ENCODE measurements at places on chromosomes 16 and 17.

GRCh38 chr17:77498791-77499698 lies 358.3 kb downstream of the SEC14L1 start:
- no peak for DNase-seq

DNA sequence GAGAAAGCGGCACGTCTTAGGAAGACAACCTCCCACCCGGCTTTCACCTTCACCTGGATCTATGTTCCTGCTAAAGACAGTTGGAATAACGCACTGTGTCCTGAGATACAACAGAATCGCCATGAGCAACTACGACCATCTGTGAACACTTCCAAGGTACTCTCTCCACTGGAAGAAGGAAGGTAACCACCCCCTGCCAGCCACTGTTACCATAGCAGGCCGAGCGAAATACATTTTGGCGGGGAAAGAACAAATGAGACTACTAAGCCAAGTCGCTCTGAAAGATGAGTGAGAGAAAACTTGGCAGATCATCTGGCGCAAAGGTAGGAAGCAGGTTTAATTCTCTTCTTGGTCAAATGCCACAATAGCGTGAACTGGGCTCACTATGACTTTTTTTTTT lies 9.8 kb downstream of the CRK start:
- no peak for DNase-seq

DNA sequence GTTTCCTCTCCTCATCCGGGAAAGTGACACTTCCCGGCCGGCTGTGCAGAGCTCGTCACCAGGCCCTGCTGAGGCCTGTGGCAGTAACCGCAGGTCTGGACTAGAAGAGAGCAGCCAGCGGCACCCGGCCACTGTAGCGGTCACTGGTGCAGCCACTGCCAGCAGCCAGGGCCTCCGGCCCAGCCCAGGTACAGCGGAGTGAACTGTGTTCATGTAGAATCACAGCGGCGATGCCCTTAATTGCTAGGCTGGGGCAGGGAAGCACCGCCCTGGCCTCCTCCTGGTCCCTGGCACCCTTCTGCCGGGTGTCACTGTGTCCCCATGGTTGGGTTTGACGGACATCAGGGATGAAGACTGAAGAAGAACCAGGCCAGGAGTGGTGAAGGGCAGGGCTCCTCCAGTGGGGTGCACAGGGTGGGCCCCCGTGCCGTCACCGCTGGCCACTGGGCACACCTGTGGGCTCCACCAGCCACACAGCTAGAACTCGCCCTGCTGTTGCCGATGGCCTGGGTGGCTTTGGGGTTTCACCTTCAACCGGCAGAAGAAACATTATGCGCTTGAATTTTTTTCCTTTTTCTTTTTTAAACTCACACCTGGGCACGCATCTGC lies 165.2 kb upstream of the CHMP6 start:
- DNase-seq = no peak

DNA sequence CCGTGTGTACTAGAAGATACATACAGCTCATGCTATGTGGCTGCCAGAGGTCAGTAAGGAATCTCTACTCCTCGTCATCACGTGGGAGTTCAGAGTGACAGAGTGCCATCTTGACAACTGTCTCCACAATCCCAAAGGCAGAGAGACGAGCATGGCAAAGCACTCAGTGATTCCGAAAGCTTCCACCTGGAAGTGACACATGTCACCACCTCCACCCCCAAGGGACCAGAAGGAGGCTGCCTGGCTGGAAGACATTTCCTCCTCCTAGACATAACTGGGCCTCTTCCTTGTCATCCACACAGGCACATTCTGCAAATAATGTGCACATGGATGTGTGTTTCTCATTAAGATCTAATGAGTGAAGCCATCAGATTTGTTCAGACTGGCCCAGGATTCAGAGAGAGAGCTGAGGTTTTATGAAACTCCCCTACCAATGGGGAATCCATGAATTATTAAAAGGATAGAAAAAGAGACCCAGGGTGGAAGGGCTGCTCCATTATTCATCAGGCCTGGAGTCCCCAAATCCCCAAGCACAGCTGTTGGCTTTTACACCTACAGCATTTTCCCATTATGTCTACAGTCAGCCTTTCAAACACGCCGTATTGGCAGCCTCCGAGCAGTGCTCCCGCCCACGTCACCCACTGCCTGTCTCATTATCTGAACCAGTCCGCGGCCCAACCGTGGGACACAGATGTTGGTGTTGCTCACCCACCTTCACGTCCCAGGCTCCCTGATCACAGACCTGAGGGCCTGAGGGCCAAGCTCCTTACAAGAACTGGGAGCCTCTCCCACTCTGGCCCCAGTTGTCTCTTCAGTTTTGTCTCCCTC lies 3.3 kb upstream of the CACNG5 start:
- no peak for DNase-seq

- DNase-seq = no peak
Observed at GRCh38 chr17:62187681-62188080, 122.6 kb upstream of the MED13 start.

DNA sequence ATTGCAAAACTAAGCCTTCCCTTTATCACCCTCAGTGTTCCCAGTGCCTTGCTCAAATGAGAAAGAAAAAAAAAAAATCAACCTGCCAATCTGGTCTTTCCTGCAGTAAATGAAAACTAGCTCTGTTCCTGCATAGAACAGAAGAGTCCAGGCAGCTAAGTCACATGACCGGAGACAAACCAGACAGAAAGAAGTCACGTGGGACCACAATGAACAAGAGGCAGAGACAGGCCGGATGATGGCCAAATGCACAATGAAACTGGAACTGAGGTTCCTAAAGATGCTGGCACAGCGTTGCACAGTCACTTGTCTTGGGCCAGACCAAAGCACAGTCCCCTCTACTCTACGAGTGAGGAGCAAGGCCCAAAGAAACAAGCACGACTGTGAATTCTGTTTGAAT lies 172.5 kb downstream of the GRIN2A start:
- no peak for DNase-seq

- DNase-seq = no peak
Observed at GRCh38 chr16:23692190-23692837, 13.6 kb downstream of the PLK1 start.

- no peak for DNase-seq
Observed at GRCh38 chr17:27449541-27449940, 6.7 kb upstream of the KSR1 start.

GRCh38 chr16:27424772-27425498 lies 23.0 kb downstream of the IL21R start:
- DNase-seq = no peak

- no peak for DNase-seq
Observed at GRCh38 chr17:6596511-6596910, 40.2 kb upstream of the PITPNM3 start.

- DNase-seq = peak; percentile 67
Observed at GRCh38 chr16:11350921-11351335, 5.7 kb downstream of the RMI2 start.

DNA sequence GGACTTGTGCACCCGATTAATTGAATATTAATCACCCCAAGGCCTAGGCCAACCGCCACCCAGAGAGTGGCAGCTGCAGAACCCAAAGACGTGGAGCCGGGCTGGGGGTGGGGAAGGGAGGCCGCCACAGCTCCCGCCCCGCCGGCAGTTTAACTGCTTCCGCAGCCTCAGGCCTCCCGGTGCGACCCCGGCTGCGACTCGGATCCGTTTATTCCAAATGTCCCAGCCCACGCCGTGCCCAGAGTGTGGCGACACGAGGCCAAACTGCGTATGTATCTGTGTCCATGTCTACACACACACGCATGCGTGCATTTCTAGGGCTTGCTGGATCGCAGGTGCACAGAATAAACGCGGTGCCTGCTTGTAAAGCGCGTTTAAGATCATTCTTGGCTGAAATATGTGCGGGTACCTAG lies 802 bp upstream of the TOB1 start:
- peak; percentile 37 for DNase-seq

DNA sequence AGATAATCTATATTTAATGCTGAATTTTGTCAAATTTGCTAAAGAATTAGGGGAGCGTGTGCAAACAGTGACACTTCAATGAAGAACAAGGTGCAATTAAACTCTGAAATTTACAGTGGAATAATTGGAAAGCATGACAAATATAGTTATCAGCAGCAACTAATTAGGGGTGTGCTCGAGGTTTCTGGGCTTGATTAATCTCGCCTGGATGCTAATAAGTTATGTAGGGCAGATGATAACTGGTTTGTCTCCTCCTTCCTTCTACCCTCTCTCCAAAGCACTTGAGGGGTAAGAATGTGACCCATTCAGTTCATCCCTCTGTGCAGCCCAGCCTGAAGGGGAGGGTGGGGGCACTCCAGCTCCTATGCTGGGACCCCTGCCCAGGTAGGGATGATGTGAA lies 21.9 kb downstream of the MRM1 start:
- DNase-seq = no peak

DNA sequence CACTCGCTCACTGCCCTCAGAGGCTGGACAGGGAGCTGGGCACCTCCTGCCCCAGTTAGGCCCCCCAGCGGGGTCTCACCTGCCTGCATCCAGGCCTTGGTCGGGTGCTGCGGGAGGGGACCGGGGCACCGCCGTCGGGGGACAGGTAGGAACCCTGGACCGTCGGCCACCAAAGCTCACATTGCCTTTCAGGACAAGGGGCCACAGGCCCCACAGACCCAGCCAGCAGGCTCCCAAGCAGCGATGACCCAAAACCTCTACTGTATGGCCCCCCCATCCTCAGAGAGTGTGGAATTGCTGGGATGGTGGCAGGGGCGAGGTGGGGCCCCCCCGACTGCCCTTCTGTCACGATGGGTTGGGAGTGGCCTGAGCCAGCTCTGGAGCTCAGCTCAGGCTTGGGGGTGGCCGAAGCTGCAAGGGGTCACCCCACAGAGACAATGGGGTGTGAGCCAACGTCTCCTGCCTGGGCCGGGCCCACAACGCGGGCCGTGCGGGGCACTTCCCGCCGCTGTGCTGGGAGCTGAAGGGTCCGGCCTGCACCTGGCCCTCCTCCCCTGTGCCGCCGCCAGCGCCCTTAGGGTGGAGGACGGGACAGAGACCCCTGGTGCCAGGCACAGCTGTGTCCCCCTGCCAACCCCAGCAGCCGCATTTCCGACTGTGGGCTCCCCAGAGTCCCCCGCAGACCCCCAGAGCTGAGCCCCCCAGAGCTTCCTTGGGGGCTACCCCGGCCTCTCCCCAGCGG lies 498 bp downstream of the IGFALS start:
- no peak for DNase-seq

GRCh38 chr17:78618264-78619066 lies 41.3 kb upstream of the DNAH17 start:
- DNase-seq = no peak

DNA sequence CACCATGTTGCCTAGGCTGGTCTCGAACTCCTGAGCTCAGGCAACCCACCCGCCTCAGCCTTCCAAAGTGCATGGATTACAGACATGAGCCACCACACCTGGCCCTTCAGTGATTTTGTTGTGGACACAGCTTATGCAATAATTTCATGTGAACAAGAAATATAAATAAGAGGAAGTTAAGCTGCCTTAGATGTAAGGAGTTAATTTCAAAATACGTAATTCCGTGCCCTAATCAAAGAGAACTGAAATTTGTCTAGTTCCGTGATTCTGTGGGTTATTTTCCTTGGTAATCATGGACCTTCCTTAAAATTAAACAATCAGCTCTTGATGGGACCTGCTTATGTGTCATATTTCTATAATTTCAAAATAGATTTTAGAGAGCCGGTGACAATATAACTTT lies 11.9 kb downstream of the TVP23A start:
- DNase-seq = no peak

DNA sequence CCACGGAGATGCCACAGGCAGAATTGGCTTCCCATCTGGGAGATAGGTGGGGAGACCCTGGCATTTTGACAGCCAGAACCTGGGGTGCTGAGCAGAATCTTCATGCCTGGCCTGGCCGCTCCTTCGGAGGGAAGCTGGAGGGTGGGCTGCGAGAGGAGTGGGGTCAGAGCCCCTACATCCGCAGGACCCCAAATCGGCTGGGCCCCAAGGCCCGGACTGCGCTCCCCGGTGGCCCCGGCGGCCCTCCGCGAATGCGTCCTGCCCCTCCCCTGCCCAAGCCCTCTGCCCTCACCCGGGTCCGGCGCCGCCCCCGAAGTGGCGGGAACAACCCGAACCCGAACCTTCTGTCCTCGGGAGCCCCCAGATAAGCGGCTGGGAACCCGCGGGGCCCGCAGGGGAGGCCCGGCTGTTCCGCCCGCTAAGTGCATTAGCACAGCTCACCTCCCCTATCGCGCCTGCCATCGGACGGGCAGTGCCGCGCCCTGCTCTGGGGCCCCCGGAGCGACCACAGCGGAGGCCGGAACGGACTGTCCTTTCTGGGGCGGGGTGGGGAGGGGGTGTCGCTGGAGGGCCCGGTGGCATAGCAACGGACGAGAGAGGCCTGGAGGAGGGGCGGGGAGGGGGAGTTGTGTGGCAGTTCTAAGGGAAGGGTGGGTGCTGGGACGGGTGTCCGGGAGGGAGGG lies 850 bp upstream of the PNMT start:
- DNase-seq = no peak

DNA sequence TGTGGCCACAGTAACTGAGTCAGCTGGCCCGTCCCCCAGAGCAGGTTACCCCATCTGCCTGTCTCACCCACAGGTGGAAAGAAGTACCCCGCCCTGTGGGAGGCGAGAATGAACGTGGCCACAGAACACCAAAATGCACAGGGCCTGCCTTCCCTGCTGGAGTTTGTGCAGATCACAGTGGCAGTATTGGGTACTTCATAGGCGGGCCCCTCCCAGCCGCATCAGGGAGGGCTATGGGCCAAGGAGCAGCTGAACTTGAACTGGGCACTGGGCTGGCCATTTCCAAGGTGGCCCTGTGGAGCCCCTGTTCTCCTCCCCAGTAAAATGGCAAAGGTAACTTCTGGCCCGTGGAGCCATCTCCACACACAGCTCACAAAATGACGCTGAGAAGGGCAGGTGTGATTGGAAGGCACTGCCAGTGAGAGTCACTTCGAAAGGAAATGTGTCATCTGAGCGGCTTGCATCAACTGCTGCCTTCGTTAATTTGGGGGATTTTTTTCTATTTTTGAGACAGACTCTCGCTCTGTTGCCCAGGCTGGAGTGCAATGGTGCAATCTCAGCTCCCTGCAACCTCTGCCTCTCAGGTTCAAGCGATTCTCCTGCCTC lies 162.9 kb downstream of the ENGASE start:
- DNase-seq = no peak

- DNase-seq = no peak
Observed at GRCh38 chr16:84554627-84555328, 50.3 kb upstream of the MEAK7 start.

DNA sequence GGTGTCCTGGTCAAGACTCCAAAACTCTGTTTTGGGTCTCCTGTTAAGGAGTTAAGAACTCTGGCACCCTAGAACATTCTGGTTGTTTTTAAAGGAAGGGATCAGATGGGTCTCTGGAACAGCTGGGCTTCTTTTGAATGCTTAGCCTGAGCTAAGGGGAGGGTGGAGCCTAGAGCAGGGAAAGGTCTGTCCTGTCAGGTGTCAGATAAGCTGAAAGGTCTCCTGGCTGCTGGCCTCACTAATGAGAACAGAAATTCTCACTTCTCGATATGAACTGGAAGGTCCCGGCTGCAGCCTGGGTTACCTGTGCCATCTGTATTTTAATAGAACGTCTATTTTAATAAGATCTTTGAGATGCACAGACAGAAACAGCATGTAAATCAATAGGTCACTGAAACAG lies 69.0 kb downstream of the RAP1GAP2 start:
- no peak for DNase-seq

- peak; percentile 25 for DNase-seq
Observed at GRCh38 chr16:70159355-70160348, 13.9 kb upstream of the CLEC18C start.
